Stimulated activated CD4-positive, alpha-beta T cell treated with anti-CD3 and anti-CD28 coated beads, Interleukin-2, amount 100 ng/mL, for 48 hours (primary cell): ENCODE measurements at places on chromosomes 6 and 20.

- no peak for DNase-seq
These were observed 143.2 kb upstream of the RNF24 start for GRCh38 chr20:4158466-4159050.

DNA sequence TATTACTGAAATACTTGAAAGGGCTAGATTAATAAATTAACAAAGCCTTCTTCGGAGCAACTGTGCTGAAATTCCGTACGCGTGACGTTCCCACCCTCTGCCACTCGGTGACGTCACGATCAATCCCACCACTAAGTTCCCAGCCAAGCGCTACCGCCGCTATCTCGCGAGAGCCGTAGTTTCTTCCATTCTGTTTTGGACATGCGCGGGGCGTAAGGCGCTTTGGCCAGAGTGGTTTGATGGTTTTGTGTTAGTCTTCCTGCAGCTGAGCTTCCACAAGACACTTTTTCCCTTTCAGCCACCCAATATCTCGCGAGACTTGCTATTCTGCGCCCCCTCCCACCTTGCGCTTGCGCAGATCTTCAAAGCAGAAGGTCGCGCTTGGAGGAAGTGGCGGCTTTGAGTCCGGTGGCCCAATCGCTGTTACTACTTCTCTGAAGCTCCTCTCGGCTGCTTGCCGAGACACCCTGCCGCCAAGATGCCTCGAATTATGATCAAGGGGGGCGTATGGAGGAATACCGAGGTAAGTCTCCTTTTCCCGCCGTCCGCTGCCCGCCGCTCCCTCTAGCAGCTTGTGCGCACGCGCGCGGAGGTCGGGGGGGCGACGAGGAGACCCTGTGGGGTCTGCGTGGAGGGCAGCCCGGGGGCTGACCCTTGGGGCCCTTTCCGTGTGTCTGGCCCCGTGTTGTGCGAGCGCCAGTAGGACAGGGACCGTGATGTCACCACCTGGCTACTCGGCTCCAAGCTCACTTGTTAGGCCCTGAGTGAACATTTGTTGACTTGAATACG lies at the start of gene CDC5L:
Gene CDC5L (plus strand): TSS at position 361 of the 789 bp plus-strand sequence. CDS start 118 bp downstream, at position 479.
- peak; percentile 87 for DNase-seq

DNA sequence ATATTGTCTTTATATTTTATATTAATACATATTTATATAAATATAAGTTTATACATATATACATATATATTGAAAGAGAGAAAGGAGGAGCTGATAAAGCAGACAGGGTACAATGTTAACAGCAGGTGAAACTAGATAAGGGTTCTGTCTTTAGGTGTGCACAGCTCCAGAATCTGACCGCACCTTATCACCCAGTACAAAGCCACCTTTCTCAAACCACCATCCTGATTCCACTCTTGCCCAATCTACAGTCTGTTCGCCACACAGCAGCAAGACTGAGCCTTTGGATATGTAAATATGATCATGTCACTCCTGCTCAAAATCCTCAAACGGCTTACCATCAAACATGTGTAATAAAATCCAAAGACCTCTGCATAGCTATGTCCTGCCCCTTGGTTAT lies 34.7 kb upstream of the ASCC3 start:
- DNase-seq: no peak

- peak; percentile 99 for DNase-seq
These were observed at the start of gene TCFL5 for GRCh38 chr20:62861726-62862336. Gene TCFL5 (minus strand): TSS chr20:62861822. CDS start chr20:62861670, 152 bp downstream.

DNA sequence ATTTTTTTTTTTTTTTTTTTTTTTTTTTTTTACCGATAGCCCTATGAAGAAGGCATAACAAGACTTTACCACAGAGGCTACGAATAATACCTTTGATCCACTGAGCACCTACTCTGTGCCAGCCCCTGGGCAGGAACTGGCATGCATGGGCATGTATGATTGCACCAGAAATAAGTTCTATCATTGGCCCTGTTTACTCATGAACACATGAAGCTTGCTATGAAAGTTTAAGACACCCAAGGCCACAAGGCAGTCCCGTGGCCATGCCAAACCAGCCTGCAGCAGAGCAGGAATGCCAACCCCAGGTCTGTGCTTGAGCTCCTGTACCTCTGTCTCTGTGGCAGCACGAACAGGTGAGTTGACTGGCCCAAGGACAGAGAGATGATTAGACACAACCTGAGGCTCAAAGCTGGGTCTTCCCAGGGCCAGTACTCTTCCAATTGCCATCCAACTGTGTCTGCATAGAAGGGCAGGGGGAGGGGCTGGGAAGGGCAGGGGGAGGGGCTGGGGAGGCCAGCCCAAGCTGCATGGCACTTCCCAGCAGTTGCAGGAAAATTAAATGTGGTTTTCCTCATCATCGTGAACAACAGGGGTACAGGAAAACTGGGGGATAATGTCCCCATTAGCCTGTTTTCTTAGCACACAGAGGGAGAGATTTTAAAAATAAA lies 63.5 kb downstream of the LRFN2 start:
- no peak for DNase-seq

- no peak for DNase-seq
These were observed 5.8 kb upstream of the FAM217A start for GRCh38 chr6:4084444-4085331.

DNA sequence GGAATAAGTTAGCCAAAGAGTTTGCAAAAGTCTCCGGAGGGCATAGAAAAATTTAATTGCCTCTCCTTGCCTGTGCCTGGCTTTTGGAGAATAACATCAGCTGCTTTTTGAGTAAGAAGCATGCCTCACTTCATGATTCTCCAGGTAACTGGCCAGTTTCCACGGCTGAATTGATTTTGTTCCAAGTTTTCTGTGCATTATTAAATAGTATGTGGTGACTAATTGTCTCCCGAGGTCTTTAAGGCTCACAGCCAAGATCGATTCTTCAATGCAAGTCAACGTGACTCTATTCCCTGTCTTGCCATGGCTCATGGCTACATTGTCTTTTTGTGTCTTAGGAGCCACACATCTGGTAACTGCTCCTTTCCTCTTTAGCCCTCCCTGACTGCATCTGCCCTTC lies 54.2 kb downstream of the CNR1 start:
- no peak for DNase-seq

DNA sequence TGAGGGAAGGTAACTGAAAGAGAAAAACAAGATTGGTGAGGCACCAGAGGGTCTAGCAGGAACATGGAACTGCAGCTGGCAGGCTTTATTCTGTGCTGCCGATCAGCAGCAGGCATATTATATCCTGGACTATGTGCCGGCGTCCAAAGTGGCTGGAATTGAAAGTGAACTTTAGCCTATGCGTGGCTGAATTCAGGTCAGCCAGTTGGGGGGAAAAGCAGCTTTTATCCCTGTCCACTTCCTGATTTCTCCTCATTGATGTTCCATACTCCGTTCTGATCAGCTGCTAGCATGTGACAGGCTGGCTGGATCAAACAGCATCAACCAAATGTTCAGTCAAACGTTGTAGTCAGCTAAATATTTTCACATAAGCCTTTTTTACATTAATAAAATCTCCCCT lies 99.0 kb downstream of the CAP2 start:
- no peak for DNase-seq

DNA sequence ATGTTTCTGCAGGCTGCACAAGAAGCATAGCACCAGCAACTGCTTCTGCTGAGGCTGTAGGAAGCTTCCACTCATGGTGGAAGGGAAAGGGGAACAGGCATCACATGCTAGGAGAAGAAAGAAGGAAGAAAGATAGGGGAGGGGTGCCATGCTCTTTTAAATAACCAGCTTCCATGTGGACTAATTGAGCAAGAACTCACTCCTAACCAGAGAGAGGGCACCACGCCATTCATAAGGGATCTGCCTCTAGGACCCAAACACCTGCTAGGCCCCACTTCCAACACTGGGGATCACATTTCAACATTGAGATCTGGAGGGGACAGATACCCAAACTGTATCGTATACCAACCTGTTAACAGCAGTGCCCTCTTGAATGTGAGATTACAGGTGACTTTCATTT lies 46.9 kb upstream of the ARMC2 start:
- DNase-seq: no peak

DNA sequence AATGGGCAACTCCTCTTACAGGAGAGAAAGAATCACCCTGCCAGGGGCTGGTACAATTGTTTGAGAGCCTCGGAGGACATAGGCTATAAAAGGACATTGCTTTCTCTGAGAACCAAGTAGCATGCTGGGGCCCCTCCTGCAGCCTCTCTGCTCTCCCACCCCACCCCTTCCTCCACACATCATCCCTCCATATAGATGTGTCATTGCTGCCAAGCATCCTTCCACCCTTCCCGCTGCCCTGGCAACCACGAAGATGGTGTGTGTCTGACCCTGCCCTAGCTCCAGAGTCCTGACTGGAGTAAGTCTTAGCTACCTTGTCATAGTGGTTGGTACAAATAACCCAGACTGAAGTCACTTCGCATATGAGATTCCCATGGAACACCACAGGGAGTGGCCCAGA lies 129.7 kb downstream of the SNX5 start:
- DNase-seq: no peak

- no peak for DNase-seq
These were observed 475.2 kb upstream of the MARCKS start for GRCh38 chr6:113381959-113382358.

GRCh38 chr6:72589096-72589495 lies 32.8 kb upstream of the KCNQ5 start:
- DNase-seq: no peak

DNA sequence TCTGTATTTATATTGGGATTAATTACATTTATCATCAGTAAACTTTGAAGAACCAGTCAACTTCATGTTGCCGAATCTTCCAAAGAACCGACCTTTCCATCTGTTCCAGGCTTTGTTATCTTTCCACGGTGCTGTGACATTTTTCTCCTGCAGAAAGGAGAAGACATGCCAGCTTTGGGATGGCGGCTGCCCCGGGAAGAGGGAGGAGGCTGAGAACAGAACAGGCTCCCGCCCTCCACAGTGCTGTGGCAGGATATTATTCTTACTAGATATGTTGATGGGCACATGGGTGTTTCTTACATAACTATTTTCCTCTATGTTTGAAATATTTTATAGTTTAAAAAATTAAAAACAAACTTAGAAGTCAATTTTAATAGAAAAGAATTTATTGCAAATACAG lies 44.9 kb downstream of the GINS1 start:
- no peak for DNase-seq

DNA sequence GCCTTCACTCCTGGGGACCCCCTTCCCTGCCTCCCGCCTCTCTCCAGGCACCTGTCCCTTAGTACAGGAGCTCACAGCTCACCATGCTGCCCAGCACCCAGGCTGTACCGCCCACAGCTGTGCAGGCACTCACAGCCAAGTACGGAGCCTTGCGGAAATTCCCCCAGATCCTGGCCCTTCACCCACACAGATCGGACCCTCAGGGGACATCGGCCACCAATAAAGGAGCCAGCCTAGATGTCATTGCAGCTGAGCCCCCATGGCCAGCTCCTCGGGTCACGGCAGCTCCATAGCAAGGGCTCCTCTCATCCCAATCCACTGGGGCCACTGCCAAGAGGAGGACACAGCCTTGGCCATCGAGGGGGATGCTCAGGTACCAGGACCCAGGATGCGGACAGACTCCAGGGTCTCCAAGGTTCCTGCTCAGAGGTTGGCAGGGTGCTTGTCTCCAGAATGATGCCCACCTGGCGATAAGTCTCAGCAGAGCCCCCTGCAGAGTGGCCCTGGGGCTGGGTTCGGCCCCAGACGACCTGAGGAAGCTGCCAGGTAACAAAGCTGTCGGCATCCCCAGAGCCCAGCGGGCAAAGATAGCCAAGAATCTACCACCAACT lies 82.3 kb downstream of the YTHDF1 start:
- DNase-seq: no peak

DNA sequence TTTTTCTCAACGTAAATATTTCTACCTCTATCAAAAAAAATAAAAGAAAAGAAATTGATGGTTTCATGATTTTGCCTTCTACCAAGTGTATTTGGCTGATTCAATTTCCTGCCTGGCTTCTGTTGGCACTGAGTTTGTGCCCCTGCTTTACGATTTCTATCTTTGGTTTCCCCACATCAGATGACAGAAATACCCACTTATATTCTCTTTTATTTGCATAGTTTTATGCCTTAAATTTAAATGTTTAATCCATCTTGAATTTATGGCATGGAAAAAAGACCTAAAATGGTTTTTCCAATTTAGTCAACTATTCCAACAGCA lies 34.3 kb downstream of the RNF24 start:
- no peak for DNase-seq

DNA sequence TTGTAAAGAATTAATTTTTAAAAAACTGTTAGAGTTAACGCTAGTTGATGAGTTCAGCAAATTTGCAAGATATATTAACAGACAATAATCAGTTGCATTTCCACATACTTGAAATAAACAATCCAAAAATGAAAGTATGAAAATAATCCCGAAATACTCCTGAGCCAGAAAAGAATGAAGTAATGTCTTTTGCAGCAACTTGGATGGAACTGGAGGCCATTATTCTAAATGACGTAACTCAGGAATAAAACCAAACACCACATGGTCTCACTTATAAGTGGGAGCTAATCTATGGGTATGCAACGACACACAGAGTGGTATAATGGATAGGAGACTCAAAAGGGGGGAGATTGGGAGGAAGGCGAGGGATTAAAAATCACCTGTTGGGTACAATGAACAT lies 872.9 kb upstream of the GJE1 start:
- no peak for DNase-seq
